ENCODE measurements at places on chromosomes 5 and 9.

DNA sequence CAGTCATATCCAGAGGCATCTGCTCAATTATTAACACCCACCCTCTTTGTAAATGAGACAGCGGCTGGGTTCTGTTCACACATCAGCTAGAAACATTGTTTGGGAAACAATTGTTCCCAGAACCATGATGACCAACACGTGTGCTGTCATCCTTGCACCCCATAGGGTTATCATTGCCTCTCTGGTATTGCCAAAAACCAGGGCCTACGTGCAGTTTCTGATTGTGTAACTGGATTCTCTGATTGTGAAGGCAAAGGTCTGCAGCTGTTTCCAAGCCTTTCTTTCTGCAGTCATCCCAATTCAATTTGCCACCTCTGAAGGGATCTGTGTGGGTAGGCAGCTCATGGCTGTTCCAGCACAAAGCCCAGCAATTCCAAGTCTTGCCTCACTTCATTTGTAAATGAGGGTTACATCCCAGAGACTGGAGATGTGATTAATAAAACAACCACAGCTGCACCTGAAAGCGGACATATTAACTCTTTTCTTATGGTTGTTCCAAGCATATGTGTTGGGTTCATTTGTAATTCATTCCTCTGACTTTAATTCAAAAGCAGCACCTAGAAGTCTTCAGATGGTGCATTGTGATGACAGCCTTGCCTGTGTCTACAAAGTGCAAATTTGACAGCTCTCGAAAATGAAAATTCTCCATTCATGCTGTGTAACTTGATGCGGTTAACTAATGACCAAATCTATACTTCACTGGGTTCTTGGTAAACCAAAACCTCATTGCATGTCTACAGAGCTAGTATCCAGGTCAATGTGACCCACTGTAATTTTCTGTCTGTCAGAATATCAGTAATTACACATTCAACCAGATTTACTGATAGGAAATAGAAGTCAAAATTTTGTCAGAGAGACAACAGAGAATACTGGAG, 66.6 kb downstream of the YIPF5 start:
- no peak for ATAC-seq

DNA sequence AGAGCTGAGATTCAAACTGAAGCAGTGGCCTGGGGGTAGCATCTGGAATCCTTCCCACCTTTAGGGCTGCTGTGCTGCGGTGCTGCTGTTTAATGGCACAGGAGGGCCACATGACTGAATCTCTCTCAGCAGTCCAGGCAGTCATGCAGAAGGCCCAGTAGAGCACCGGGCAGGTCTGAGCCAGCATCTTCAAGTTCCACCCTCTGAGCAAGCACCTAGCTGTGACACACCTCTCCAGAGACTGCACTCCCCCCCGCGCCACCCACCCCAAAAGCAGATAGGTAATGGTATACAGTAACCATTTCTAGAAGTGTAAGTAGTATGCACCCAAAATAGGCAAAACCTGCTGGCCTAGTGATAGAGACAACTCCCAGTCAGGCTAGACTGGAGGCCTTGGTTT, 8.2 kb downstream of the IL4 start:
- no peak for ATAC-seq

- no peak for ATAC-seq
Measured at GRCh38 chr9:127721391-127721821, 5.5 kb downstream of the TTC16 start.

DNA sequence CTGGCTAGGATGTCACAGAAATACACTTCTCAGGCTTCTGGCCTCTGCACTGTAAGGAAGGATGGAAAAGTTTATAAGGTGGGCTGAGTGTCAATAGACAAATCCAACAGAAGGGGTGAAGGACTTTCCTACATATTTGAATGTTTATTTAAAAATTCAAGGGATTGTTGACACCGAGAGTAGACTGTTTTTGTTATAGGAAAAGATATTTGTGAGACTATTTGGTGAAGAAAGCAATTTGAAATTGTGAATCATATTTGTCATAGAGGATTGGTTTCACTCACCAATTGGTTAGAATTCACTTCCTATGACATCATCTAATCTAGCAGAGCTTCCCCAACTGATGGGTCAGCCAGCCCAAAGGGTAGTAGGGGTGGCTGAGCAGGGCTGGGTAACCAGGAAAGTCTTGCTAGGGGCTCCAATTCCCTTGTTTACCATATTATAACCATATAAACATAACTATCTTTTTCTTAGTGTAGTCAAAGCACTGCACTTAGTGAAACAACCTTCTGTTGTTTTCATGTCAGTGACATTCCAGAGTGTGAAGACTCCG, 14.9 kb upstream of the MEGF10 start:
- no peak for ATAC-seq

GRCh38 chr5:168603746-168604145, 24.6 kb upstream of the PANK3 start:
- ATAC-seq: no peak

Measured in SK-N-SH treated with all-trans-retinoic acid at 6 μM for 48 hours (cell line).